GM23338 (cell line): ENCODE measurements at places on chromosomes 6 and 20. TPM values are rescaled to one million over a fixed set of nuclear protein-coding genes. Genes with fewer than 3 reads are reported as not detected.

Gene SAMD5
- total RNA-seq: 0.03 and 0.08 TPM in 2 replicates

Gene ANKRD66
- not detected in 2 replicates for total RNA-seq

Gene MARCKS
- total RNA-seq: 85.9 and 87.6 TPM in 2 replicates

- DNase-seq: no peak
These were observed 4.5 kb downstream of the PHF3 start for GRCh38 chr6:63640062-63640461.

- no peak for DNase-seq
These were observed 31.2 kb downstream of the GPLD1 start for GRCh38 chr6:24458134-24458533.

DNA sequence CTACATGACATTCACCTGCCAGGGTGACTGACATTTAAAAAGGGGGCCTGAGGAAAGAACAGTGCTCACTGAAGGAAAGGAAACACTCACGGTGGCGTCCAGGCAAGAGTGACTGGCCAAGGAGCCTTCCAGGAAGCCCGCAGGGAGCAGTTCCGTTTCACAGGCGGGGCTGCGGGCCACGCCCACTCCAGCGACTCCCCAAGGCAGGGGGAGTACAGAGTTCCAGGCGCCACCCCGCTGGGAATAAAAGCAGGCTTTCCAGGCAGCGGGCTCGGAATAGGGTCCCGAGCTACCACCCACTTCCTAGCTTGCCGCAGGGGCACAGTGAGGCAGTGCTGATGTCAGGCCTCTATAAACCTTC lies 34.2 kb downstream of the PKIG start:
- DNase-seq: peak; percentile 67

DNA sequence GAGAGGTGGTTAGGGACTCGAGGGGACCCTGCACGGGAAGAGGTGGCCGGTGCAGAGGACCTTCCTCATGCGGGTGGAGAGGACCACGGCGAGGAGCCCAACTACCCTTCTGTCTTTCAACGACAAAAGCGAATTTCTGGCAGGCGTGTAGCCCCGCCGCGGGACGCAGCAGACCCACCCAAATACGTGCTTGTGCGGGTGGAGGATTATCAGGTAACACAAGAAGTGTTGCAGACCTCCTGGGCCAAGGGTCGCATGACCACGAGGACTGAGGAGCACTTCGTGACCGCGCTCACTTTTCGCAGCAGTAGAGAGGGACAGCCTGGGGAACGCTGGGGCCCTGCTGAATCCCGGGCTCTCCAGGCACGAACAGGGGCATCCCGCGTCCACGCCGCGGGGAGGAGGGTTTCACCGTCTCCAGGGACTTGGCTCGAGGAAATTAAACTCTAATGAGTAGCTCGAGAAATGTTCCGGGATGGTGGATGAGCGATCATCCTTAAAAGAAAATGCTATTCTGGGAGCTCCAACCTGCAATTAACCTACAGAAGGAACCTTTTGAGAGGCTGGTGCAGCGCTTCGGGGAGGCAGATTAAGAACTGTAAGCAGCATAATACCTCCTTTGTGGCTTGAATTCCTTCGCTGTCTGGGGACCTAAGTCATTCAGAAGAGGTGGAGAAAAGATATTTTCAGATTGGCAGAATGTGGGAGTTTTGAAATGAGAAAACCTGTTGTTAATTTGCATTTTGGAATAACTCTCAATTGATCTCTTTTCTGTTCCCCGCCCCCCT lies 804 bp downstream of the C6orf141 start:
- peak; percentile 77 for DNase-seq

DNA sequence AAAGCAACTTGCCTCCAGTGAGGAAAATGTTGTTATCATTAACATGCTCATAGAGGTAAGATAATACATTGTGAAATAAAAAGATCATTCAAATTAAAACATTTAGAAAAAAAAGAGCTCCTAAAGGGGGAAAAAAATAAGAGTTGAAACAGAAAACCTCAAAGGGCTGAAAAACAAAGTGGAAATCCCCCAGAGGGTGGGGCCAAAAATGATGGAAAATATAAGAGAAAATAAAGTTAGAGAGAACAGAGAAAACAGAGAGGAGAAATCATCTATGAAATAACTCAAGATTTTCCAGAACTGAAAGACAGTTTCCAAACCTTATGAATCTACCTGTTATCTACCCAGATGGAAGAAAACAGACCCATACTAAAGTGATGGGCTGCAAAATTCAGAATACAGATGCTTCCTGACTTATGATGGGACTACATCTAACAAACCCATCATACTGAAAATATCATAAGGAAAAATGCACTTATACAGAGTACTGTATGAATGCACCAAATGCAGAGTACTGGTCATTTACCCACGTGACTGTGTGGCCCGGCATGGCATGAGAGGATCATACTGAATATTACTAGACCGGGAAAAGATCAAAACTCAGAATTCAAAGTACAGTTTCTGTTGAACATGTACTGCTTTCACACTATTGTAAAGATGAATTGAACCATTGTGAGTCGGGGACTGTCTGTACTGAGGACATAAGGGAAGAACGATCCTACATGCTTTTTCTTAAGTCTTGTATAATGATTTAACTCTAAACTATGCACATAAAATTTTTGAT lies 4.0 kb downstream of the ZBTB24 start:
- DNase-seq: no peak
